ENCODE measurements at places on chromosomes 5 and 9.

GRCh38 chr9:70120834-70121510 is 77.3 kb downstream of the MAMDC2 start:
- DNase-seq: no peak

- no peak for DNase-seq
Measured at GRCh38 chr5:95053253-95053652, 231.6 kb downstream of the MCTP1 start.

GRCh38 chr5:74116984-74117383 is 491.0 kb downstream of the ARHGEF28 start:
- no peak for DNase-seq

DNA sequence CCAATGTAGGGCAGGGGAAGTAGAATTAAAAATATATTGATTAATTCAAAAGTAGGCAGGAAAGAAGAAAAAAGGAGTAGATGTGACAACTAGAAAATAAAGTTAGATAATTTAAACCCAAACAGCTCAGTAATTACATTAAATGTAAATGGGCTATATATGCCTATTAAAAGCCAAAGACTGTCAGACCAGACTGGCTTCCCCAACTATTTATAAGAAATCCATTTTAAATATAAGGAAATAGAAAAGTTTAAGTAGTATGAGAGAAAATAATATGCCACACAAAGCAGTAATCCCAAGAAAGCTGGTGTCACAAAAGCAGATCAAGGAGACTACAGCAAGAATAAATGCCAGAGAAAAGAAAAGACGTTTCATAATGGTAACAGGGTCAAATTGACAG is 28.9 kb upstream of the SARDH start:
- no peak for DNase-seq

DNA sequence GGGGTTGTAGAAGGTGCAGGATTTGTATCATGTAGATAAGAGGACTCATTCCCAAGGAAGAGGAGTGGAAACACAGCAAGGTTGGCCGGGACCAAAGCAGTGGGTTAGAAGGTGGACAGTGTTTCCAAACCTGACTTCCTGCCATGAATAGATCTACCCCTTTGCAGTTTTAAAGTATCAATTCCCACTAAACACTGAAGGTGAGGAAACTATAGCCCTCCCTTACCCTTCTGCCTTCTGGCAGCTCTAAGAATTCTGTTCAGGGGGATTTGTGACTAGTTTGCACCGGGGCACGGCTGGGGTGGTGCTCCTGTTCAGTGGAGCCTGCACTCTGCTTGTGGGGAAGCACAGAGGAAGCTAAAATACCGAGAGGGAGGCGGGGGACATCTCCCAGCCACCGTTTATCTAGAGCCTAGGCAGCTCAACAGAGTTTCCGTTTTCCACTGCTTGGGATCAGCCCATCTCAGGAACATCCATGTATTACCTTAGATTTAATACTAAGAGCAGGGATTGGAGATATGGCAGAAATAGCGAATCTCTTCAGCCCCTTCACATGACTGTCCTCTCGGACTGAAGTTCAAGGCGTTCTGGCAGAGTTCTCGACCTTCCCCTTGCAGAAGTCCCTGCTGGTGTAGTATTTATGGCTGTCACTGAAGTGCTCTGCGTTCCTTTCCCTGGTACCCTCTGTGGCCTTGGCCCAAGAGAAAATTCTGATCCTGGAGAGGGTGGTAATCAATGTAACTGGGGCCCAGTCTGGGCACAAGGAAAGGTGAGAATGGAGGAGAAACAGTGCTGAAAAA is 5.4 kb downstream of the ISL1 start:
- DNase-seq: no peak

DNA sequence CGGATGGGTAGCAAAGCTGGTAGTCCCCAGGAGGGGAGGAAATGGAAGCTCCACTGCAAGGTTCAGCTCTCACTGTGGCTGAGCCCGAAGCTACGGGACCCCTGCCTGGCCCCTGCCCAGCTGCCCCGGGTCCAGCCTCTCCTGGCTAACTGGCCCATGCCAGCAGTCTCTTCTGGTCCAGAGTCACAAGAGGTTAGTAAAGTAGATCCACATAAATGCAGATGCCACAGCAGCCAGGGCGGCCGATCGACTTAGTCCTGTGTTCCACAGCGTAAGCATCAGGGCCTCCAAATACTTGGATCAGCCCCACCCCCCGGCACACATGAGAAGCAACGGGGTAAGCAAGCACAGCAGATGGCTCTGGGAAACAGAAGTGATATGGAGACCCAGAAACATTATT is 42.1 kb downstream of the MRPL36 start:
- no peak for DNase-seq
